ENCODE measurements at places on chromosomes 6 and 20.

DNA sequence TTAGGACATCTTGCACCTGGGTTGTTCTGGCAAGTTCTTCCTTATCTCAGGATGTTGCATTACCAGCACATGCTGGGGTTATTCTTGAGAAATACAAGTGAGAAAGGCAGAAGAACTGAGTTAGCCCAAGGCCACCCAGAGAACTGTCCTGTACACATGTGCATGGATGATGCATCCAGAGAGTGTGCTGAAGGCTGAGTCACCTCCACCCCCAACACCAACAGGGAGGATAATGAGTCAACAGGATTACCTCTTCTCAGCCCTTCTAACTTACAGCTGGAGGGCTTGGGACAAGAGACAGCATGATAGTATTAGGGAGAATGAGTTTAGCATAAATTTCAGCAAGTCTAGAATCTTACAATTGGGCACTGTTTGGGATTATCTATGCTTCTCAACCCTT, 8.5 kb downstream of the SCGN start:
- DNase-seq: peak; percentile 67
- H3K27me3 ChIP-seq: peaks cover 35% of the 10 kb centered on the region
- no peak overlapping the region for H3K27ac ChIP-seq
- H3K4me1 ChIP-seq: peaks cover 3% of the 10 kb centered on the region
- H3K36me3 ChIP-seq: no peaks in the 10 kb centered on the region

- no peak for DNase-seq
- no peak overlapping the region for H3K4me3 ChIP-seq
- peaks cover 9% of the 10 kb centered on the region for H3K27me3 ChIP-seq
- peaks cover 2% of the 10 kb centered on the region for H3K4me1 ChIP-seq
Measured at GRCh38 chr20:57546956-57547649, 13.8 kb upstream of the PCK1 start.

DNA sequence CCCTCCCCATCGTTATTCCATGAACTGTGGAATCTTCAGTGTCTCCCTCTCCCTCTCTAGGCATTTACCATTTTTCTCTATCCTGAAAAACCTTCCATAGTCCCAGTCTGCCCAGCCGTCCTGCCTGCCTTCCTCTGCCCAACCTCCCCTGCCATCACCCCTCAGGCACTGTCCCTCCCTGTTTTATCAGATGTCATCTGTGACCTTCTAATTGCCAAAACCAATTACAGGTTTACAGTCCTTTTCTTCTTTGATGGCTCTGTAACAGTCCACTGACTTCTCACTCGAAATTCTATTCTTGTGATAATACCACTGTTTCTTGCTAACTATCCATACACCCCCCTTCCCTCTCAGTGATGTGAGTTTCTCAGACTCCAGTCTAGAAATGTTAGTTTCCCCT, 2.3 kb upstream of the SLC23A2 start:
- no peak overlapping the region for H3K4me3 ChIP-seq
- peaks cover 2% of the 10 kb centered on the region for H3K36me3 ChIP-seq
- peaks cover 23% of the 10 kb centered on the region for H3K4me1 ChIP-seq

DNA sequence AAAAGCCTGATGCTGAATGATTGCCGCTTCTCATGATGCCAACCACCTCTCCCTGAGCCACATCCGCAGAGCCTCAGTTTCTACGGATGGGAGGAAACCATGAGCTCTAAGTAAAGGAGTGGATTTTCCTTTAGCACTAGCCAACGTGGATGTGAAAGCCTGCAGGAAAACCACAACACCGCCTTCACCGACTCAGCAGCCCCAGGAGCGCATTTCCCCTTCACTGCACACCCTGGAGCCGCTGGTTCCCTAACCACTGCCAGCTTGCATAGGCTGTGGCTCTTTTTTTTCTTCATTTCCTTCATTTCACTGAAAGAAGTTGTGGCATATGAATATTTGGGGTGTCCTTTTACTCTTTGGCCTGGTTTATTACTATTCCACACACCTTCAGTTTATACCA, 50.5 kb upstream of the SSTR4 start:
- no peaks in the 10 kb centered on the region for H3K4me1 ChIP-seq
- no peak for DNase-seq

DNA sequence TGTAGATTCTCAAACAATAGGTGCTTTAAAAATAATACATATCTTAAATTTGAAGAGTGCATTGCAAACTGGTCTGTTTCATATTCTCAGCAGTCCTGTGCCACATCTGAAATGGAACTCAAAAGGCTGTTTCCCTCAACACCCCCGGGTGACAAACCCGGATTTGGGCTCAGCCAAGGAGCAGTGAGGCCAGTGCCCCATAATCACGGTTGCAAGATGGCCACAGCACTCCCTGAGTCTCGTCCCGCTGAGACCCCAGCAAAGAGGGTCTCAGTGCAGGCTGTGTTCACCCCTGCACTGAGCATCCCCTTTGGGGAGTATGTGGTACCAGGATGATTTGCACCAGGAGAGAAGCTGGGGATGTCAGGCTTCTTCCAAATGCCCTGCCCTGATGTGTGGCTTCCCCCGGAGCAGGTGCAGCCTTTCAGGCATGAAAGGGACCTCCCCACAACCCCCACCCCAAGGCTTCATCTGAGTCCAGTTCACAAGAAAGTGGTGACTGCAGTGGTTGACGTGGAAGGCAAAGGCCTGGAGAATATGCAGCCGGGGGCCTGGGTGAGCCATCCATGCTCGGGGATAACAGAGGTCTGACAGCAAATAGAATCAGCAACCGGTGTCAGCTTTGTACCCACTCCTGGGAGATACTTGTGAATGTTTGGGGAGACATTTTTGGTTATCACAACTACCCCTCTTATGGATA, 202.9 kb downstream of the SYNDIG1 start:
- no peaks in the 10 kb centered on the region for H3K27me3 ChIP-seq
- no peaks in the 10 kb centered on the region for H3K36me3 ChIP-seq
- H3K4me3 ChIP-seq: no peak overlapping the region
- H3K27ac ChIP-seq: no peak overlapping the region
- no peak for DNase-seq
- H3K4me1 ChIP-seq: no peaks in the 10 kb centered on the region
